GM23248 (cell line): ENCODE measurements at places on chromosomes 13 and 19. TPM values are rescaled to one million over a fixed set of nuclear protein-coding genes. Genes with fewer than 3 reads are reported as not detected.

Gene VAV1
- total RNA-seq: not detected in 2 replicates

Gene IGSF23
- total RNA-seq: not detected in 2 replicates

Gene MYO1F
- total RNA-seq: 0.54 and 9.0 TPM in 2 replicates

Gene MUC16
- not detected in 2 replicates for total RNA-seq

Gene CEACAM8
- not detected in 2 replicates for total RNA-seq

Gene AP1M2
- total RNA-seq: not detected in 2 replicates

- H3K27me3 ChIP-seq: no peaks in the 10 kb centered on the region
- no peak for DNase-seq
- no peaks in the 10 kb centered on the region for H3K36me3 ChIP-seq
- H3K27ac ChIP-seq: no peak overlapping the region
- no peak overlapping the region for H3K4me3 ChIP-seq
- H3K4me1 ChIP-seq: peaks cover 3% of the 10 kb centered on the region
Measured at GRCh38 chr13:93254775-93255174, 28.2 kb downstream of the GPC6 start.

DNA sequence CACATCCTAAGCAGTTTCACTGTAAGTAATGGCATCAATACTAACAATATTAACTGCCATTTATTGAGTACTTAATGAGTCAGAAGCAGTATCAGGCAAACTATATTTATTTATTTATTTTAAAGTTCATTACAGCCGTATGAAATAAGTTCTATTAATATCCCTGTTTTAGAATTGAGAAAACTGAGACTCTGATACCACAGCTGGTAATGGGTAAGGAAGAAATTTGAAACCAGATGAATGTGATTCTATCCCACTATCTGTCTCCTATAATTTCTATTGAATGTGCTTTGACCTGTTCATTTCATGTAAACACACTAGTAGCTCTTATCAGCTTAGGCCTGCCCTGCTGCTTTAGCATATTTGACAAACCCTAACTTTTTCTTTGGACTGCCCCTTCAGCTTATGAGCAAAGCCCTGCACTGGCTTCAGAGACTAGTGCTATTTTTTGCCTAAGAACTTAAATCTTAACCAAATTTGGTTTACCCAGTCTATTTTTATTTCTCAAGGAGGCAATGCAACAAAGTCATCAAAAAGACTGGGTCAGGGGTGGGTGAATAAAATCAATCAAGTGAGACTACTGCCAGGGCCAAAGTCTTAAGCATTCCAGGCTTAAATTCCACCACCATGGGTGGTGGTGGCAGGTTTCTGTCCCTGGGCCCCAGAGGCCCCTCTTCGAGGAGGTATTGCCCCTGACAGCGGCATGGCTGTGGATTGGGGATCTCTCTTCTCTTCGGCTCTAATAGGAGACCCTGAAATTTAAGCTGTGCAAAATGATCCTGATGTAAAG is 143.4 kb downstream of the DLEU7 start:
- DNase-seq: no peak
- H3K4me3 ChIP-seq: no peak overlapping the region
- no peak overlapping the region for H3K27ac ChIP-seq
- H3K4me1 ChIP-seq: peaks cover 13% of the 10 kb centered on the region; the same call in 1 of the 2 replicates

DNA sequence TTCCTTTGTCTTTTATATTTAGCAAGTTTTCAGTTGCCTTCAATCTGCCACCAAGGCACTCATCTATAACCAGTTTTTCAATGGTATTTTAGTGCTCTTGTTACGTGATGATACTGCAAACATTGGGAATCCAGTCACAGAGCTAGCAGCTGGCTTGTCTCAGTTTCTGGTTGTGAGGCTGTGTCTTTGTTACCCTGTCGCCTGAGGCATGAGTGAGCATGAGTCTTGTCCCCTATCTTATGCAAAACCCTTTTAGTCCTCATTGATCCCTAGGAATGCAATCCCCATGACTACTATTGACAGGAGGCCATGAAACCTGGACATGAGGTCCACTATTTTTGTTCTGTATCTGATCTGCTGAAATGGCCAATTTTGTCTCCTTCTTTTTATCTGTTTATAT is 391.0 kb downstream of the LMO7 start:
- H3K27me3 ChIP-seq: 0 out of 2 replicates have a peak, but pooled peaks cover 3% of the 10 kb centered on the region
- H3K27ac ChIP-seq: no peak overlapping the region
- no peak overlapping the region for H3K4me3 ChIP-seq
- no peak for DNase-seq

Gene PRR22
- total RNA-seq: 0.25 TPM in 1 of 2 replicates, not detected in the other

DNA sequence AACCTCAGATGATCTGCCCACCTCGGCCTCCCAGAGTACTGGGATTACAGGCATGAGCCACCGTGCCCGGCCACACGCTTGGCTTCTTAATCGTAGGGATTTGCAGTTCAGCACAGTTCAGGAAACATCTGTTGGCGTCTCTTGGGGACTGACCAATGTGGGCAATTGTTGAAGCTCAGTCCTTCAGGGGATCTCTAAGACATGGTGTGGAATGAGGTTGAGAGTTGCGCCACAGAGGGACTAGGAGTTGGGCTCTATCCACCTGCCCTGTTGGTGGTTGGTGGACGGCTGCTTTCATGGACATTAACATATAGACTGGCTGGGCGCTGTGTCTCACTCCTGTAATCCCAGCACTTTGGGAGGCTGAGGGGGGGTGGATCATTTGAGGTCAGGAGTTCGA is 37.3 kb upstream of the SIN3B start:
- H3K36me3 ChIP-seq: no peaks in the 10 kb centered on the region
- H3K4me3 ChIP-seq: no peak overlapping the region
- DNase-seq: no peak
- no peaks in the 10 kb centered on the region for H3K27me3 ChIP-seq
- H3K4me1 ChIP-seq: no peaks in the 10 kb centered on the region
- no peak overlapping the region for H3K27ac ChIP-seq

Gene MBD3L2
- total RNA-seq: not detected in 2 replicates

DNA sequence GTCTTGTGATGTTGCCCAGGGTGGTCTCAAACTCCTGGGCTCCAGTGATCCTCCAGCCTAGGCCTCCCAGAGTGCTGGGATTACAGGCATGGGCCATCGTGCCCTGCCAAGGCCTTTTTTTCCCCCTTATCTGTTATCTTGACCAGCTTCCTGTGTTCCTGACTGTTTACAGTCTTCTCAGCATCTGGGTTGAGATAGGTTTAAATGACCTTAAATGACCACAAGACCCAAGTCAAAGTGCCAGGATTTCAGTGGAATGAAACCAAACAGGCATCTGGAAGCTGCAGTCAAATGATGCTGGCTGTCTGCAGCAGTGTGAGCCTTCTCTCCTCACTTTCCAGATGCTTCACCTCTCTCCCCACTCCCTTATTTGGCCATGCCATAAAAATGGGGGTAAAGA is 114.2 kb upstream of the CLDN10 start:
- H3K4me1 ChIP-seq: no peaks in the 10 kb centered on the region
- H3K27me3 ChIP-seq: no peaks in the 10 kb centered on the region; the same call in 1 of the 2 replicates
- no peak overlapping the region for H3K4me3 ChIP-seq

Gene CD33
- total RNA-seq: not detected in 2 replicates

Gene RXFP2
- total RNA-seq: not detected in 2 replicates
